ENCODE measurements at places on chromosomes 2 and 18.

- no peak for DNase-seq
Measured at GRCh38 chr2:241187101-241187917, 1.2 kb upstream of the ANO7 start.

DNA sequence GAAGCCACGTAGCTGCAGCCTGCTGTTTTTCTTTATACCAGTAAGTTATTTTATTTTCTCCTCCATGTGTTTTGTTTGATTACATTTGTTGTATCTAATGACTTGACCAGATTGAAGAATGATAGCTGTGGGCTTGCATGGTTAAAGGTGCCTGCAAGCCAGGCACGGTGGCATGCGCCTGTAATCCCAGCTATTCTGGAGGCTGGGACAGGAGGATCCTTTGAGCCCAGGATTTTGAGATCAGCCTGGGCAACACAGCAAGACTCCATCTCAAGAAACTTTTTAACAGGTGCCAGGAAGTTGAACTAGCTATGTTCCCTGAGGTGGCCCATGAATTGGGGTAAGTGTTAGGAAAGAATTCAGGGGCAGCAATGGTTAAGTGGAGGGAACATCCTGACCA, 179.4 kb downstream of the IRS1 start:
- no peak for DNase-seq

- DNase-seq, result no peak
Measured at GRCh38 chr2:206160125-206160806, 571 bp downstream of the EEF1B2 start.

DNA sequence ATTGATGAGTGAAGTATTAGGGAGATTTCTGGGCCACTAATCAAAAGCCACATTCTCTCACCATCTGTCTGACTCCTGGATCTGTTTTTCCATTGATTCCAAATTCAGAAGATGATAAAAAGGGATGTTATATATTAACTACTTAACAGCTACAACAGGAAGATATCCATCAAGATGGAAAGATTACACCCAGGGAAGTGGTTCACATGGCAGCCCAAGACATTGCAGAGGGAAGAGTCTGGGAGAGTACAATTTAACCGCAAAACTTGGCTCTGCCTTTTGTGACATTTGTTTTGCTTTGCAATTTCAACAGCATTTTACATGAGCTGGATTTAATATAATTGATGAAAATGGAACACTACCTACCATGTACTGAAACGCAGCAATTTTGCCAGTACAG, 22.5 kb upstream of the TCF4 start:
- no peak for DNase-seq

- DNase-seq, result no peak
Measured at GRCh38 chr2:199111458-199111857, 346.3 kb downstream of the SATB2 start.

DNA sequence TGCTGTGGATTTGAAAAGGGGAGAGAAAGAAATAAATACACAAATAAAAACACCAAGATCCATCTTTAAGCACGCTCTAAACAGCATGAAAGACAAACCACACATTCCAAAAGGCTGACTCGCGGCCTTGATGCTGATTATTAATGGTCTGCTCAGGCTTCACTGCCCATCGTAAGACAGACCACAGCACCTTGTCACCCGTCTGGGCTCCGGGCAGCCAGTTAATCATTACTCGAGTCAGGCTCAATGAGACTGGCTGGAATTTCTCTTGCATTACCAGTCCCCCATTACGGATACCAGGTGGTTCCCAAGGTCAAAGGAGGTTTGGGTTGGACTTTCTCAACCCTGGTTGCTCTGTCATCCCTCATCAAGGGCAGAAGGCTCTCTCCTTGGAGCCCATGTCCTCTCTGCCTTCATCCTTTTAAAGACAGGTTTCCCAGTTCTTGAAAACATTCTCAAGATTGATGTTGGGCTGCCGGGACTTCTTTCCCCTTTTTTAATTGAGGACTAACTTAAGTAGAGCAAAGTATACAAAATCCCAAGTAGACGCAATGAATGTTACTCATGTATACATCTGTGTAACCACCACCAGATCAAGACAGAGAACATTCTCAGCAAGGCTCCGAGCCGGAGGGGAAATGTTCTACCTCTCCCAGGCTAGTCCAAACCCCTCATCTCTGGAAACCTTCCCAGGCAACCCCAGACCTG, 8.1 kb downstream of the SMAD7 start:
- DNase-seq, result no peak

GRCh38 chr2:174240097-174240496, 8.2 kb downstream of the OLA1 start:
- DNase-seq, result no peak

GRCh38 chr18:74444104-74444503, 13.0 kb downstream of the DIPK1C start:
- DNase-seq, result no peak

DNA sequence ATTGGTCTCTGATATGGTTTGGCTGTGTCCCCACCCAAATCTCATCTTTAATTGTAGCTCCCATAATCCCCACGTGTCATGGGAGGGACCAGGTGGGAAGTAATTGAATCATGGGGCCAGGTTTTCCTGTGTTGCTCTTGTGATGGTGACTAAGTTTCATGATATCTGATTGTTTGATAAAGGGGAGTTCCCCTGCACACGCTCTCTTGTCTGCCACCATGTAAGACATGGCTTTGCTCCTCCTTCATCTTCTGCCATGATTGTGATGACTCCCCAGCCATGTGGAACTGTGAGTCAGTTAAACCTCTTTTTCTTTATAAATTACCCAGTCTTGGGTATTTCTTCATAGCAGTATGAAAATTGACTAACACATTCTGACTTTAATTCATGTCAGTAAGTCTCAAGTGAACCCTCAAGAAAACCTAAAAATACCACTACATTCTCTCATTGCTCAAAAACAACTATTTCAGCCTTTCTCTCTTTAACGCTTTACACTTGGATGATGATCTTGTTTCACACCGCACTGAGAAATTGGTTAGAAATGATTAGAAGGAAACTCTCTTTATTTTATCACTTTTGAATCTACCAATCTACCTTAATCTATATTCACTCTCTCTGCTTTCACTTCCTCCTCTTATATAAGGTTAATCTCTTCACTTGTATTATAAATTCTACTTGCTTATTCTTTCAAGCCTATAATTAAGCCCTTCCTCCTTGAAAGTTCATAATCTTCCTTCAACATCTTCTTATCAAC, 110.1 kb downstream of the GALR1 start:
- no peak for DNase-seq

GRCh38 chr2:45131587-45131986, 122.3 kb upstream of the SIX2 start:
- peak; percentile 61 for DNase-seq

DNA sequence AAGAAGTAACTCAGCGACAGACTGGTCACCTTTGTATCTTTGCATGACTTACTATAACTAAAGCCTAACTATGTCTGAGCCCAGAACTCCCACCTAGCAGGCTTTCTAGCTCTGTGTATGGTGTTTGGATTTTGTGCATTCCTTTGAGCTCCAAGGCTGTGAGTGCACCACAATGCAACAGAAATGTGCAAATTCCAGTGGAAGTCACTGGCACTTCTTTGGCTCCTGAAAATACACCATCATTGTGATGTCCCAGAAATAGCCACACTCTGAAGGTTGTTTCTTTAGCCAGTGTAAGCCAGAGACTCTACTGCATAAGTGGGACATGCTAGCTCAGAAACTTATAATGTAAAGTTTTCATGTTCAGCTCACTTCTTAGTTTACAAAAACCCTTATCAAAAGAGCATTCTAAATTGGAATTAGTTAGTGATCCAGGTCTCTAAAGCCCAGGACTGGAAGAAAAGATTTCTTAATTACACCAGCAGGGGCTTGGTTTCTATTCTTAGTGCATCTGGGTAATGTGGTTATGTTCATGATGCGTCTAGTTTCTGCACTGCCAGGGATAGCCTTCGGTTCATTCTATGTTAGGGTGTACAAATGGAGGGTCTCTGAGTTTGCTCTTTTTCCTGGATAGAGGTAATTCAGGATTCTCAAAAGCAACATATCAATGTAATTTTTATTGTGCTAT, 1239.5 kb upstream of the ZEB2 start:
- no peak for DNase-seq

DNA sequence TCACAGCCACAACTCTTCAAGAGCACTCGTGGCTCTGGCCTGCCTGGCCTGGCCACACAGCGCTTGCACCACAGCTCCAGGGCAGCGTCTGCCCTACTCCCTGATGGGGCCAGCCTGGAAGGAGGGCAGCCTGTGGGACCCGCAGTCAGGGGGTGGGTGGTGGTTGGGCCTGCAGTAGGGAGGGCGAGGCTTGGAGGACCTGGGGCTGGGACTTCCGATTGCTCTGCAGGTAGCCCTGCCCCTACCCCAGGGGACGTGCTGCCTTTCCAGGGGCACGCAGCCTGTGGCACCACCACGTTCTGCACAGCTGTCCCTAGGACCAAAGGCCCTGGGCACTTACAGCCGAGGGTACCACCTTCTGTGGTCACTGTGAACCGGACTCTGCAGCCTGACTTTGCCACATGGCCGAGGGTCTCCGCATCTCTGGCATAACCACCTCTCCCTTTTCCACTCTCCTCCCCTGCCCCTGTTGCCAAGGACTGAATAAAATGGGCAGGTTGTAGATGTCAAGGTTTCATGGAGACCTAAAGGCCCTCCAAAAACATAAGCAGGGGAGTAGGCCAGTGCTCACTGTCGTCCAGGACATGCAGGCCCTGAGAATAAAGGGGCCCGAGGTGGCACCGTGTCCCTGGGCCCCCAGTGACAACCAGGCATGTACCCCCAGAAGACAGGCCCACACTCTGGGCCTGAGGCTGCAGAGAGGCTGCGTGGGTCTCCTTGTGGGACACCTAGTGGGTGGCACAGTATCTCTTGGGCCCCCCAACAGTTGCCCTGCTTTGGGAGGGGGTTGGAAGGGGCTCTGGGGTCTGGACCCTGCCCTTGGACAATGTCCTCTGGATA, 87.3 kb downstream of the INHBB start:
- DNase-seq, result no peak

GRCh38 chr18:63848159-63848558, 39.3 kb upstream of the SERPINB2 start:
- peak; percentile 85 for DNase-seq

Measured in hematopoietic multipotent progenitor cell treated with erythropoietin and hydrocortisone succinate and interleukin-3 and kit ligand, for 4 days (in vitro differentiated cells).